Progenitor cell of endocrine pancreas (in vitro differentiated cells): ENCODE measurements at places on chromosomes 2 and 18.

GRCh38 chr18:40440088-40440487, 1514.9 kb upstream of the PIK3C3 start:
- DNase-seq, result no peak

- DNase-seq, result no peak
Observed at GRCh38 chr18:23541349-23542093, 38.2 kb downstream of the RMC1 start.

GRCh38 chr2:166643980-166644379, 149.9 kb upstream of the SCN7A start:
- no peak for DNase-seq

GRCh38 chr18:37653618-37654017, 88.0 kb upstream of the CELF4 start:
- DNase-seq, result no peak

DNA sequence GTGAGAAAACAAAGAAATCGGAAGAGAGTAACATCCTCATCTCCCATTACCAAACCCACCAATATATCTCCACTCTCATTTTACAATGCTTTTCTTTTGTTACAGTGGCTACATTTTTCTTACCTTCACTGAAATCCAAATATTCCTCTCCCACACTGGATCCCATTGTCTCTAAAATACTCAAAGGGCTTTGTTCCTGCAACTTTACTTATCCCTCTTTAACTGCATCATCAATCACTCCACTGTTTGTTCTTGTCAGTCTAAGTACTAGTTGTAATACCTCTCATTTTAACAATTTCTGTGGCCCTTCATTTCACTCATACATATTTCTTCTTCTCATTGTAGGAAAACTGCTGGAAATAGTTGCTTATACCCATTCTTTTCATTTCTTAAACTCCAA, 464.2 kb upstream of the PIK3C3 start:
- DNase-seq, result no peak

DNA sequence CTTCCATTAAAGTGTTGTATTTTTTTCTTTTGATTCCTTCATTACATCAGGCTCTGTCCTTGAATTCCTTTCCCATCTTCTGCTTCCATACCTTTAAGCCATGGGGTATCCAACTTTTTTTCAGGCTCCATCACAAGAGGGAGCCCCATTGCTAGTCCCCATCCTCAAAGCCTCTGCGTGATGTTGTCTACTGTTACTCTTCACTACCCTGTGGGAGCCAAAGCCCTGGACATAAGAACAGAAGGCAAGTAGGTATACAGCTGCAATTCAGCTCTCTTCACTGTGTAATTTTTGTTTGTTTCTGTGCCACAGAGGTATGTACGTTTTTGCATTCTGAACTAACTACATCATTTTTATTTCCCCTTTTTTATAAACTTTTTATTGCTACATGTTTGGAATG, 36.6 kb upstream of the CCNYL1 start:
- no peak for DNase-seq

- DNase-seq, result no peak
Observed at GRCh38 chr2:159959136-159959535, 103.3 kb downstream of the PLA2R1 start.

DNA sequence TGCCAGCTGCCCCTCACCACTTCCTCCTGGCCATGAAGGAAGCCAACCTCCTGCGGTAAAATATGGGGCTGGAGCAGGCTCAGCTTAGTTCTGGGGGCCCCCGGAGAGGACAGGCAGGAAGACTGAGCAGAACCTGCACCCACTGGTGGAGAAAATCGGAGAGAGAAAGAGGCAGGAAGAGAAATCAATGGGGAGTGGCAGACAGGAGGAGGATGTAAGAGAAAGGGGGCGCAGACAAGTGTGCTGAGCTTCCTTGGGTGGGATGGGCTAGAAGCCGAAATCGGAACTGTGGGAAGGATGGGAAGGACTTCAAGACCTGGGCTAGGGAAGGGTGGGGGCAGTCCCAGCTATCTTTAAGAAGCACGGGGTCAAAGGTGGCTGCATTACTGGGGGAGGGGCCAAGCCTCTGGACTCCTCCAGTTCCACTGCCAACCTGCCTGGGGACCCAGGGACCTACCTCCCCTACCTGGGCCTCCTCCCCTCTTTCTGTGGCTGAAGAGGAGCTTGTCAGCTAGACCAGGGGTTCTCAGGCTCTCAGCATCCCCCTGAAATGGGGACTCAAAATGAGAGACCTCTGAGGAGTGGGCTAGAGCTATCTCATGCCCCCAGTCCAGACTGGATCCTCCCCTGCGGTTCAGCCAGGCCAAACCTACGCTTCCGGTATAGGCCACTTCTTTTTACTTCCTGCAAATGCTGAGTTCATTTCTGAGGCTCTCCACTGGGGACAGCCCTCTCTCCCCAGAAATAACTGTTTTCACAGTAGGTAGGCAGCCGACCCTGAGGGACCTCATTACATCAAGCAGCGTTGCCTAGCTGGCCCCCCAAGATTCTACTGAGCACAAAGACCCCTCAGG, 33.6 kb upstream of the B3GNT7 start:
- no peak for DNase-seq

GRCh38 chr2:79129804-79130203, 9.5 kb downstream of the REG1A start:
- no peak for DNase-seq

GRCh38 chr2:225120186-225120585, 77.9 kb upstream of the DOCK10 start:
- no peak for DNase-seq

GRCh38 chr2:240558236-240558761, 511 bp upstream of the ANKMY1 start:
- DNase-seq, result no peak

DNA sequence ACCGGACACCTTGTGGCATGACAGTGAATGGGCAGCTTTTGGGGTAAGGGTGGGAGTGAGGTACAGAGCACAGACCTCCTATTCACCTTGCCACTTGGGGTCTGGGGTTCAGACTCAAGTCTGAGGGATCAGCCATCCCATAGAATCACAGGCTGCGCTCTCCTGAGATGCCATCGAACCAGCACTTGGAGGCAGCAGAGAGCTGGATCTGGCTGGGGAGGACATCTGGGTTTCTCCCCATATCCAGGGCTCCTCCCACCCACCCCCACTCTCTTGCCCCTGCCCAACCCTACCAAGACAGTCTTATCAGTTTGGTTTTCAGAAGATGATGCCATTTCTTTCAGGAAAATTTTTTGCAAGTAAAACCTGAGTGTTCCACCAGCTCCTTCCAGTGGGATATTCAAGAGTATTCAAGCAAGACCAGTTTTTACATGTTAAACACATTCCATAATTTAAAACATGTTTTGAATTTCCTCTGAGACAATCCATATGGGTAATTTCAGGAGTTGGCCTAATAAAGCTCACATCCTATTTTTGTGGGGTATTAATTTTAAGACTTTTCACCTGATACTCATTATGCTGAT, 29.2 kb upstream of the TEX44 start:
- peak; percentile 22 for DNase-seq

- no peak for DNase-seq
Observed at GRCh38 chr2:109242210-109242653, 113.2 kb downstream of the SH3RF3 start.

DNA sequence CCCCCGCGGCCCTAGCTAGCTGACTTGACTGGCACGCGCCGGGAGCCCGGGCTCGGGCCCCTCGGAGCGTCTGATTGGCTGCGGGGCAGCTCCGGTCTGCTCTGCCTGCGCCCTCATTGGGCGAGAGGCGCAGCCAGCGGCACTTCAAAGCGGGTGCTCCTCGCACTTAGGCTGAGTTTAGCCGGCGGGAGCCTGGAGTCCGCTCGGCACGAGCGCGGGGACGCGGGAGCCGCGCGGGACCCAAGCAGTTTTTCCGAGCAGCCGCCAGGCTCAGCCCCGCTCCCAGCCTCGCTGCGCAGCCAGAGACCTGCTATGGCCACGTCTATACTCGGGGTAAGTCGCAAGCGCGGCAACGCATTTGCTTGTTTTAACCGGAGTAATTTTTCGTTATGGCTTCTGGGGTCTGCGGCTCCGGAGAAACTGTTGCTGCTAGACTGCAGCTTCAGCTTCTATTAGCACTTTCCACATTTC, at the start of gene SP9:
Gene SP9 (plus strand): TSS at position 174 of the 471 bp plus-strand sequence. CDS start 139 bp downstream, at position 313.
- DNase-seq, result peak; percentile 30

DNA sequence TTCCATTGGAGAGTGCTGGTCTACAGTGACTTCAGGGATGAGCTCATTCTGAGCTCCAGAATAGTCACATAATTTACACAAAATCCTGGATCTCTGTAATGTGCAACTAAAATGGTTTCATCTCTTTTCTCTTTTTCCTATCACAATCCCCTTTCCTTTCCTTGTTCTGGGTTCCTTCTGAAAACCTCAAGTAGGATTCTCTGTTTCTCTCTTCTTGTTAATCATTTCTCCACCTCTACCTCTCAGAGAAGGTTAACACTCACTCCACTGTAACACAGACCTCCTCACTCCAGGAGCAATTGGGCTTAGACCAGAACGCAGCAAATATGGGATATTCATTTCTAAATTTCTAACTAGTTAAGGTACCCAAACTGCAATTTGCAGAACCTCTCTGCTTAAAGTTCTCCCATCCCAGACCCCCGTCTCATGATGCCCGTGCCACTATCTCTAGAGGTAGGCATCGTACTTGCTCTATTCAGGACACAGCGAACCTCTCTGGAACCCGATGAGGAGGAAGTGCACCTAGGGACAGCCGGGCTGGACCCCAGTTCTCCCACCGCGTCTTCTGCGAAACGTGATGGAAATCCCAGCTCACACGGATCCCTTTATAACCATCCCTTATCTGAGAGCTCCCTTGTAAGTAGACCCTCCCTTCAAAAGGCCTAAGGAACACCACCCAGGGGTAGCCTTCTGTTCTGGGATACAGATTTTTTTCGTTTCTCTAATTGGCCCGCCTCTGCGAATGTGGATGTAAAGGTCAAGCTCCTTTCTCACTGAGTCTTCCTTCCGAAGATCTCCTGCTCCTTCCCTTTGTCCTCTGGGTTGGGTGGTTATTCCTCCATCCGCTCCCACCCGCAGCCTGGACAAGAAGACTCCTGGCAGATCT, 1.3 kb downstream of the FOXI3 start:
- DNase-seq, result no peak

- DNase-seq, result no peak
Observed at GRCh38 chr2:128595763-128596395, 277.2 kb upstream of the HS6ST1 start.

DNA sequence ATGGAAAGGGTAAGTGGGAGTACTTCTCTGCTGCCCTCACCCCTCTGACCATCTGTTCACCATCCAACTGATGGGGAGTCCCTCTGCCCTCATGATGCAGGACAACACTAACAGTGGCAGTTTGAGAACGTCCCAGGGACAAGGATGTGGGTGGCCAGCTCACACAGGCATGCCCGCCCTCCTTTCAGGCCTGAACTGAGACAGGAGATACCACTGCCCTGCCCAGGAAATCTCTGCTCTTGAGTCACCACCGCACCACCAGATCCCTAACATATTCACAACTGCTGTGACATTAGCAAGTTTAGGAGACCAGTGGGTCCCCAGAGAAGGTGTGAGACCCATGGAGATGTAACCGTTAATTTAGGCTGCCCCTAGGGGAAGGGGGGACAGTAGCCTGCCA, 66.2 kb downstream of the TRAPPC8 start:
- no peak for DNase-seq

DNA sequence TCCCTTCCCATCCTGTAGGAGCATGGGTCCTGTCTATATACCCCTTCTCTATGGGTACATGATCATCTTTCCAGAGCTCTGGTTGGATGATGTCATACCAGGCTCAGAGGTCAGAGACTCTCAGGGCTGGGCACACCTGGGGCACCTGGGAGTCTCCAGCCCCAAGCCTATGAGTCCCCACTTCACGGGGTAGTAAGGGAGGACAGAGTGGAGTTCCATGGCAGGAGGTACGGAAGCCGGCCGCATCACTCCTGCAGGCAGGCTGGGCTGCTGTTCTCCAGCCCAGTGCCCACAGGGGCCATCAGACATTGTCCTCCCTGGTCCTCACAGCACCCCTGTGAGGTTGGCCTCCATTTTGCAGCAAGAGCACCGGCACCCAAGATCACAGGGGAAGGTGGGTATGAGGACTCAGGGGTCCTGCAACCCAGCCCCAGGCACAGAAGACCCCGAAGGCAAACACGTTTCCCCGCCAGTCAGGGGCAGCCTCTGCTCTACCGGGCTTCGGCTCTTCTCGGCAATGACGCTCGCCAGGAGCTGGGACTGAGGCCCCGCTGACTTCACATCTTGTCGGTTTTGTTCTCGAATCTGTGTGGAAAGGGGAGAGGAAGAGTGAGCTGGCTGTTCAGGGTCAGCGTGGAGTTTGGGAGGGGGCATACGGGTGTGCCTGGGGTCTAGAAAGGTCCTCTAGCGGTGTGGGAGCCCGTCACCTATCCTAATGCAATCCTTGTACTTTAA, 91.5 kb downstream of the ADD2 start:
- no peak for DNase-seq

DNA sequence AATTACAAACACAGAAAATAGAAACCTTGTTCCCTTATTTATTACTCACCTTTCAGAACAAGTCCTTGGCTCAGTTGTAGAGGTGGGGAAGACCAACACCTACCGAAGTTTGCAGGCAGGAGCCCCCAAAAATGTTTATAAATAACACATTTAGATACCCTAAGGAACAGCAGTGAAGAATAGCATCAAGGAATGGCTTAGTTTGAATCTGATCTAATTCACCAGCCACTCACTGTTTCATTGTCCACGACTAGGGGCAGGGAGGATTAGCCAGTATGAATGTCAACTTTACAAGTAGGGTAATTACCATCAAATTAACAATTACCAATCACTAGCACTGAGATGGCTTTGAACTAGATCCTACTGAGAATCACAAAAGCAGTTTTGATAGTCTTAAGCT, 65.4 kb downstream of the PRPF40A start:
- DNase-seq, result no peak

GRCh38 chr18:50469380-50469781, 90.5 kb upstream of the MAPK4 start:
- no peak for DNase-seq

GRCh38 chr2:36146765-36147164, 208.8 kb upstream of the CRIM1 start:
- no peak for DNase-seq

DNA sequence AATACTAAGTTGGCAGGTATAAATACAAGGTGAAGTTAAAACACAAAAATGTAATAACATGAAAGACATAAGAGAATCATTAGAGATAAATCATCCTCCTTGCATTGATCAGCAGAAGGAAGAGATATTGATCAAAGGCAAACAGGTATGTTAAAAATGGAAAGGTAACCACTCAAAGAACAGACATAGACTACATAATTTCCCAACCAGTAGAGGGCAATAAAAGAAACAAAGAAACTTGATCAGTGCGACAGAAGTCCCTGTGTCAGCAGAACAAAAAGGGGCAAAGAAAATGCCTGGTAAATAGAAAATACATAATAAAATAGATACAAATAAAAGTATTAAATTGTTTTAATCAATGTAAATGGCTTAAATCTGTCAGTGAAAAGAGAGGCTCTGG, 53.6 kb downstream of the FAM228A start:
- no peak for DNase-seq

- no peak for DNase-seq
Observed at GRCh38 chr2:182477774-182478173, 50.9 kb upstream of the PDE1A start.

GRCh38 chr2:207819839-207820784, 50.4 kb upstream of the FZD5 start:
- DNase-seq, result no peak
